ENCODE measurements at places on chromosomes 5 and 9. TPM values are rescaled to one million over a fixed set of nuclear protein-coding genes. Genes with fewer than 3 reads are reported as not detected.

GRCh38 chr5:6652025-6652424 is 18.8 kb downstream of the SRD5A1 start:
- no peaks in the 10 kb centered on the region for H3K4me1 ChIP-seq
- H3K36me3 ChIP-seq = peaks cover 32% of the 10 kb centered on the region
- no peaks in the 10 kb centered on the region for H3K27me3 ChIP-seq
- DNase-seq = no peak

The GABRA6 gene
- total RNA-seq = not detected

GRCh38 chr5:126525630-126526245 is 69.3 kb downstream of the ALDH7A1 start:
- no peak overlapping the region for H3K4me3 ChIP-seq
- no peak for DNase-seq
- no peaks in the 10 kb centered on the region for H3K36me3 ChIP-seq
- H3K4me1 ChIP-seq = no peaks in the 10 kb centered on the region
- H3K27ac ChIP-seq = no peak overlapping the region

DNA sequence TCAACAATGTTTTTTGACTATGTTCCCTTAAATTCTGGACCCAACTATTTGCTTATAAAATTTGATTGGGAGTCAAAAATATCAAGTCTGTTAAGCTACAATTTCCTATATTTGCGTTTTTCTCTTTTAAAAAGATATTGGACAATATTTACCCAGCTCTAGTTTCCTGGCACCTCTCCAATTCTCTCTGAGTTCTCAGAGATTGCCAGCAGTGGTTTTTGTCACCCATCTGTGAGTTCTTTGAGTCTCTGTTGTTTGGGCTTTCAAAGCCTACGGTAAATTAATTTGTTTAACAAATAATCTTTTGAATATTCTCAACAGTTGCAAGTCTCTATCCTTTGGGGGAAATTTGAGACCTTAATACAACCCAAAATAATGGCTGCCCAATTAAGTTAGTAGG is 174.2 kb upstream of the PUM3 start:
- no peaks in the 10 kb centered on the region for H3K4me1 ChIP-seq
- no peak overlapping the region for H3K27ac ChIP-seq
- H3K36me3 ChIP-seq = no peaks in the 10 kb centered on the region

DNA sequence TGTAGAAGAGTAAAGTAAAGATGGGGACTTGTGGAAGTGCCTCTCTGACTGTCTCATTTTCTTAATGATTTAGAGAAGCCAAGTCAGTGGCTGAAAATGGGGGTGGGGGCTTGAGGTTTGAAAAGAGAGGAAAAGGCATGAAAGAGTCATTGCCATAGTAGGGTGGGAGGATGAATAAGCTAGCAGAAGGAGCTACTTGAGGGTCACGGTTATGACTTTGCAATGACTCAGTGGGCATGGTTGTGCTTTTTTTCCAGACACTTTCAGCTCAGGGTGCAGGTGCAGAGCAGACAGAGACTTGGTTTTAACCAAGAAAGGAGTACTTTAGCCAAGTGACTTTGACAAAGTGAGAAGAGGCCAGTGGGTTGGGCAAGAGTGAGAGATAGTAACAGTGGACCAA is 117.8 kb downstream of the PTTG1 start:
- peaks cover 25% of the 10 kb centered on the region for H3K4me1 ChIP-seq
- H3K27me3 ChIP-seq = peaks cover 3% of the 10 kb centered on the region
- H3K36me3 ChIP-seq = no peaks in the 10 kb centered on the region
- no peak overlapping the region for H3K27ac ChIP-seq
- H3K4me3 ChIP-seq = no peak overlapping the region

- H3K36me3 ChIP-seq = peaks cover 66% of the 10 kb centered on the region
- DNase-seq = no peak
- no peak overlapping the region for H3K4me3 ChIP-seq
- no peak overlapping the region for H3K27ac ChIP-seq
Measured at GRCh38 chr9:136387217-136387616, 12.8 kb downstream of the SNAPC4 start.

GRCh38 chr5:157602505-157602904 is 26.9 kb upstream of the ADAM19 start:
- no peaks in the 10 kb centered on the region for H3K27me3 ChIP-seq
- H3K4me3 ChIP-seq = peak overlapping the region; percentile 5
- H3K36me3 ChIP-seq = peaks cover 10% of the 10 kb centered on the region
- H3K4me1 ChIP-seq = peaks cover 88% of the 10 kb centered on the region

The C5orf52 gene
- not detected for total RNA-seq

GRCh38 chr5:114448481-114448880 is 86.6 kb downstream of the KCNN2 start:
- H3K4me1 ChIP-seq = peaks cover 2% of the 10 kb centered on the region
- H3K4me3 ChIP-seq = no peak overlapping the region
- H3K27ac ChIP-seq = no peak overlapping the region
- DNase-seq = no peak

GRCh38 chr5:122126177-122126755 is 3.1 kb upstream of the ZNF474 start:
- H3K4me1 ChIP-seq = no peaks in the 10 kb centered on the region
- H3K4me3 ChIP-seq = no peak overlapping the region
- no peak overlapping the region for H3K27ac ChIP-seq
- H3K27me3 ChIP-seq = peaks cover 2% of the 10 kb centered on the region

- DNase-seq = no peak
- H3K27me3 ChIP-seq = no peaks in the 10 kb centered on the region
- peaks cover 44% of the 10 kb centered on the region for H3K36me3 ChIP-seq
- peak overlapping the region; percentile 26 for H3K4me3 ChIP-seq
- peak overlapping the region; percentile 78 for H3K27ac ChIP-seq
Measured at GRCh38 chr5:32115985-32116384, 58.1 kb downstream of the GOLPH3 start.

DNA sequence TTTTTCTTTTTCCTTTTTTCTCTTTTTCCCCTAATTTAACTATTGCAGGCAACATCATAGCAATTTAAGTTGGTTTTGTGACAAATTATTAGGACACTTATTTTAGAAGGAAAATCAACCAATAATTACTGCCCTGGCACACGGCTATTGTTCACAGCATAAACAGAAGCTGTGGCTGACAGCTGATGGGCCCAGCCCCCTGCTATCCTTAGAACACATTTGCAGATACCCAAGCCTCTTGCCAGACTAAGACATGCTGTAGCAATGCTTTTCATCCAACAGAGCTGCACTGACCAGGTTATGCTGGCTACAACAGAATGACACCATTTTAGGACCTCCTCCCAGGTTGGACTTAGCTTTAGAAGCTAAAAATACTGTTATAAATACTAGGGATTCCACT is 852.7 kb upstream of the DMAC1 start:
- no peaks in the 10 kb centered on the region for H3K4me1 ChIP-seq
- H3K27ac ChIP-seq = no peak overlapping the region
- peaks cover 2% of the 10 kb centered on the region for H3K27me3 ChIP-seq
- no peak overlapping the region for H3K4me3 ChIP-seq
- no peak for DNase-seq

GRCh38 chr5:20536813-20537212 is 548.8 kb upstream of the CDH18 start:
- no peaks in the 10 kb centered on the region for H3K27me3 ChIP-seq
- no peaks in the 10 kb centered on the region for H3K36me3 ChIP-seq
- H3K4me1 ChIP-seq = no peaks in the 10 kb centered on the region
- no peak overlapping the region for H3K4me3 ChIP-seq
- no peak for DNase-seq

DNA sequence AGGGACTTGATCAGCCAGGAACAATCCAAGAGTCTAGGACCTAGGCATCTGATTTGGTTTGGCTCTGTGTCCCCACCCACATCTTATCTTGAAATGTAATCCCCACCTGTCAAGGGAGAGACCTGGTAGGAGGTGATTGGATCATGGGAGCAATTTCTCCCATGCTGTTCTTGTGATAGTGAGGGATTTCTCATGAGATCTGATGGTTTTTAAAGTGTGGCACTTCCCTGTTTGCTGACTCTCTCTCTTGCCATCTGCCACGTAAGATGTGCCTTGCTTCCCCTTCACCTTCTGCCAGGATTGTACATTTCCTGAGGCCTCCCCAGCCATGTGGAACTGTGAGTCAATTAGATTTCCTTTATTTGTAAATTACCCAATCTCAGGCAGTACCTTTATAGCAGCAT is 201.7 kb upstream of the ACTBL2 start:
- no peak for DNase-seq
- no peaks in the 10 kb centered on the region for H3K4me1 ChIP-seq
- no peaks in the 10 kb centered on the region for H3K36me3 ChIP-seq
- H3K27me3 ChIP-seq = peaks cover 2% of the 10 kb centered on the region
- no peak overlapping the region for H3K27ac ChIP-seq
- no peak overlapping the region for H3K4me3 ChIP-seq

DNA sequence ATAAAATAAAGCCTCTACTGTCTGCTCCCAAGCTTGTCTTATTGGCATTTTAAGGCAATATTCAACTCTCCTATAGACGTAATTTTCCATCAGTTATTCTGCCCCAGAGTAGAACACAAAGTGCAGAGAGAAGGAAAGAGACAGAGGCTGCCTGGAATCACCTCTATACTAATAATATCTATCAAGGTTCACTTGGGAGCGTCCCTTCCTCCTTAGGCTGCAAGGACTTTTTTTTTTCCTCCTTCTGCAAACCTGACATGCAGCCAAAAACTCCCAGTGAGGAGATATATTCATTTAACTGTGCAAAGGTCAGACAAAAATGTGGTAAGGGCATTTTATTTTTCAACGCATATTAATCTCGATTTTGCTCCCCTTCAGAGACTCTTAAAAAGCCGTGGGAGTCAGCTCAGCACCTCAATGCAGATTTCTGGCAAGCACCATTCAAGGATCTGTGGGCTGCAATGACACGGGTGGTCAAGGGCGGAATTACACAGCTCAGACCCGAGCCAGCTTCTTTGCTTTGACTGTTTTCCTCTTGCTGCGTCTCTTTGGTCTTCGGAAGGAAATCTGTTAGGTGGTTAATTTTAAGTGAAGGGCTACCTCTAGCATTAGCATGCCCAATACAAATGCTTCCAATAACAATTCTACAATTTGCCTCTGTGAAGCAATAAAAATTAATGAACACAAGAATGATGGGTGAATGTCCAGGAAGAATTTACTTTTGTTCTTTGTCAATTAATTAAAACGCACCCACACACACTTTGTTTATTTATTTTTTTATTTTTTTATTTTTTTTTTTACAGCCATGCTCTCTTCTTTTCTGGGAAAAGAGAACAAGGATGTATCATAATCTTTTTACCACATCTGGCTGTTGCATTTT is 587.7 kb upstream of the GRAMD2B start:
- DNase-seq = peak; percentile 4
- no peak overlapping the region for H3K27ac ChIP-seq
- no peaks in the 10 kb centered on the region for H3K4me1 ChIP-seq
- H3K27me3 ChIP-seq = no peaks in the 10 kb centered on the region

GRCh38 chr9:36148311-36149051 is 11.9 kb downstream of the GLIPR2 start:
- H3K4me3 ChIP-seq = no peak overlapping the region
- H3K27ac ChIP-seq = peak overlapping the region; percentile 4
- no peaks in the 10 kb centered on the region for H3K27me3 ChIP-seq
- peaks cover 34% of the 10 kb centered on the region for H3K36me3 ChIP-seq
- peak; percentile 84 for DNase-seq
- H3K4me1 ChIP-seq = peaks cover 85% of the 10 kb centered on the region

GRCh38 chr5:37174928-37175327 is 74.2 kb downstream of the CPLANE1 start:
- H3K4me3 ChIP-seq = no peak overlapping the region
- no peaks in the 10 kb centered on the region for H3K4me1 ChIP-seq
- no peaks in the 10 kb centered on the region for H3K27me3 ChIP-seq
- H3K36me3 ChIP-seq = peaks cover 21% of the 10 kb centered on the region

The GZMA gene
- total RNA-seq = 2.4 TPM

- H3K27ac ChIP-seq = no peak overlapping the region
- DNase-seq = no peak
- no peaks in the 10 kb centered on the region for H3K4me1 ChIP-seq
- H3K4me3 ChIP-seq = no peak overlapping the region
- no peaks in the 10 kb centered on the region for H3K27me3 ChIP-seq
Measured at GRCh38 chr5:146703899-146704298, 174.7 kb downstream of the PPP2R2B start.

GRCh38 chr5:95861864-95862561 is 39.5 kb upstream of the GLRX start:
- peak; percentile 74 for DNase-seq
- H3K27ac ChIP-seq = peak overlapping the region; percentile 89
- H3K36me3 ChIP-seq = peaks cover 1% of the 10 kb centered on the region
- no peaks in the 10 kb centered on the region for H3K27me3 ChIP-seq
- H3K4me1 ChIP-seq = peaks cover 80% of the 10 kb centered on the region

The NEURL1B gene
- 0.19 TPM for total RNA-seq

DNA sequence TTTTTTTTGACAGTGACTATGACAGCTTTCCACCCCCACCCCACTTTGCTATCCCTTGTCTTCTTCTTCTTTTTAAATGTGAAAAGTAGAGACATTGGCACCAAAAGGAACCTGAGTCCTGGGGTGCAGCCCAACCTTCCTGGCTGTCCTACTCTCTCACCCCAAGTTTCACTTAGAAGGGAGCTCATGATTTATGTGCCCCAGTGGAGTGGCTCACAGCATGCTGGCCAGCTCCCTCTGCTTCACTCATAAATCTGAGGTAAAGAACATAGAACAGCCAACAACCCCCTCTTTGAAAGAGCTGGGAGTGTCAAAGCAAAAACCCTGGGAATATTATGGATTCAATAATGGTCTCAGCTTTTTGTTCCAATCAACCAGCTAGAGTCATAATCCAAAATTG is 196.3 kb upstream of the DAPK1 start:
- no peak overlapping the region for H3K27ac ChIP-seq
- no peaks in the 10 kb centered on the region for H3K4me1 ChIP-seq
- no peaks in the 10 kb centered on the region for H3K36me3 ChIP-seq
- no peak for DNase-seq
- peaks cover 16% of the 10 kb centered on the region for H3K27me3 ChIP-seq

- H3K27ac ChIP-seq = no peak overlapping the region
- no peaks in the 10 kb centered on the region for H3K36me3 ChIP-seq
- H3K4me1 ChIP-seq = no peaks in the 10 kb centered on the region
- H3K27me3 ChIP-seq = no peaks in the 10 kb centered on the region
- no peak for DNase-seq
- H3K4me3 ChIP-seq = no peak overlapping the region
Measured at GRCh38 chr5:153399595-153399994, 90.9 kb upstream of the GRIA1 start.

The C1QTNF3 gene
- total RNA-seq = 2.4 TPM

The GNA14 gene
- 0.54 TPM for total RNA-seq

DNA sequence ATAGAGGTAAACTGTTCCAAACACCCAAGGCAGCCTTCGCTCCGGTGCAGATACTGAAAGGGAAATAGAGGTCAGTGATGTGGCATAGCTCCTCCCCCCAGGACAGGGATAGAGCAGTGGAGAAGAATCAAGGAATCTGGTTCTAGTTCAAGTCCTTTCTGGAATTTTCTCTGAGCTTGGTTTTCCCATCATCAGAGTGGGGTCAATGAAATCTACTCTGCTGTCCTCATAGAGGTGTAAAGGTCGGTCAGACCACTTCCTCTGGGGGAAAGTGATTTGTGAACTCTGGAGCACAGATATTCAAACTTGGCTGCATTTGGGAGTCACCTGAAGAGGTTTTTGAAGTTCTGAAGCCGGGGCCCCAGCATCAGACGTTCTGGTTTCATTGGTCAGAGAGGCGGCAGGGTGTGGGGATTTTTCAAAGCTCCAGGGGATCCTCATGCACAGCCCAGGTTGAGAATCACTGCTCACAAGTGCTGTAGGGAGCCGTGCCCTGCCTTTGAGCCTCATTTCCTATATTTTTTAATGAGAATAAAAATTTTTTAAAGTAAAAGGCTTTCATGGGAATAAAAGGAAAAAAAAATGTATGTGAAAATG is 105.7 kb upstream of the RAD23B start:
- peaks cover 1% of the 10 kb centered on the region for H3K36me3 ChIP-seq
- H3K27me3 ChIP-seq = peaks cover 28% of the 10 kb centered on the region
- H3K27ac ChIP-seq = no peak overlapping the region
- H3K4me3 ChIP-seq = no peak overlapping the region
- DNase-seq = no peak
- H3K4me1 ChIP-seq = peaks cover 20% of the 10 kb centered on the region

- DNase-seq = no peak
- H3K27me3 ChIP-seq = peaks cover 9% of the 10 kb centered on the region
- H3K4me3 ChIP-seq = no peak overlapping the region
- no peak overlapping the region for H3K27ac ChIP-seq
Measured at GRCh38 chr9:134437403-134438194, 111.3 kb downstream of the RXRA start.

The LHX3 gene
- total RNA-seq = not detected

All from activated CD4-positive, alpha-beta T cell treated with anti-CD3 and anti-CD28 coated beads for 36 hours (primary cell).